ENCODE measurements at places on chromosomes 12 and 14.

- no peak for DNase-seq
- no peaks in the 10 kb centered on the region for H3K4me1 ChIP-seq
- H3K4me3 ChIP-seq: no peak overlapping the region
- H3K36me3 ChIP-seq: no peaks in the 10 kb centered on the region
- no peaks in the 10 kb centered on the region for H3K27me3 ChIP-seq
- H3K27ac ChIP-seq: no peak overlapping the region
Measured at GRCh38 chr12:79295572-79295971, 395.2 kb downstream of the PAWR start.

GRCh38 chr14:57866199-57866705 is 360 bp upstream of the SLC35F4 start:
- H3K4me1 ChIP-seq: peaks cover 6% of the 10 kb centered on the region
- DNase-seq: no peak

- H3K27ac ChIP-seq: peak overlapping the region; percentile 56
- DNase-seq: no peak
- peaks cover 18% of the 10 kb centered on the region for H3K4me1 ChIP-seq
- no peak overlapping the region for H3K4me3 ChIP-seq
- no peaks in the 10 kb centered on the region for H3K36me3 ChIP-seq
- no peaks in the 10 kb centered on the region for H3K27me3 ChIP-seq
Measured at GRCh38 chr12:49808686-49809380, 19.4 kb downstream of the NCKAP5L start.

- no peak for DNase-seq
- no peaks in the 10 kb centered on the region for H3K36me3 ChIP-seq
- H3K4me3 ChIP-seq: no peak overlapping the region
- H3K27me3 ChIP-seq: no peaks in the 10 kb centered on the region
- peaks cover 2% of the 10 kb centered on the region for H3K4me1 ChIP-seq
Measured at GRCh38 chr12:46410495-46410894, 37.9 kb upstream of the SLC38A2 start.

- H3K4me1 ChIP-seq: peaks cover 7% of the 10 kb centered on the region
- DNase-seq: peak; percentile 85
- peak within 1 kb of the TSS; percentile 88 for H3K27ac ChIP-seq
- H3K27me3 ChIP-seq: no peaks in the 10 kb centered on the region
Measured at GRCh38 chr14:58298477-58299400, at the start of gene ARID4A. Gene ARID4A (plus strand): TSS chr14:58298555. CDS start chr14:58299855, 1,300 bp downstream.

GRCh38 chr14:103393676-103394626 is 8.7 kb downstream of the MARK3 start:
- no peak overlapping the region for H3K4me3 ChIP-seq
- H3K27ac ChIP-seq: no peak overlapping the region
- H3K36me3 ChIP-seq: no peaks in the 10 kb centered on the region
- H3K4me1 ChIP-seq: peaks cover 22% of the 10 kb centered on the region

- no peak for DNase-seq
- H3K4me3 ChIP-seq: no peak overlapping the region
- H3K27ac ChIP-seq: no peak overlapping the region
- no peaks in the 10 kb centered on the region for H3K36me3 ChIP-seq
- H3K4me1 ChIP-seq: no peaks in the 10 kb centered on the region
- H3K27me3 ChIP-seq: no peaks in the 10 kb centered on the region
Measured at GRCh38 chr12:69459477-69459876, 10.7 kb upstream of the FRS2 start.

GRCh38 chr12:73906757-73907156 is 630.9 kb upstream of the ATXN7L3B start:
- H3K4me3 ChIP-seq: no peak overlapping the region
- H3K27ac ChIP-seq: no peak overlapping the region
- no peaks in the 10 kb centered on the region for H3K27me3 ChIP-seq
- DNase-seq: no peak
- H3K4me1 ChIP-seq: no peaks in the 10 kb centered on the region
- no peaks in the 10 kb centered on the region for H3K36me3 ChIP-seq

Data from ovary (tissue), 10 donors.